ENCODE measurements at places on chromosomes 6 and 20. TPM values are rescaled to one million over a fixed set of nuclear protein-coding genes. Genes with fewer than 3 reads are reported as not detected.

Gene DEFB113
- not detected for total RNA-seq

Gene GSTA2
- not detected for total RNA-seq

Gene TRIM10
- total RNA-seq: under 0.01 TPM

Gene FABP7
- total RNA-seq: not detected

Gene PTPRT
- total RNA-seq: not detected

Gene ENPP4
- 0.77 TPM for total RNA-seq

Gene SIGLEC1
- under 0.01 TPM for total RNA-seq

Gene MUCL3
- total RNA-seq: not detected

Gene FAM83C
- under 0.01 TPM for total RNA-seq

Gene GSS
- total RNA-seq: 86.5 TPM

Gene XRN2
- total RNA-seq: 97.6 TPM

Gene SLC25A27
- total RNA-seq: 1.5 TPM

Gene OR2H1
- not detected for total RNA-seq

Gene PRIM2
- total RNA-seq: 27.1 TPM

Gene RPS18
- 3,557 TPM for total RNA-seq

Gene HELZ2
- total RNA-seq: 32.1 TPM
